OCI-LY7 (cell line): ENCODE measurements at places on chromosomes 11 and 22.

- DNase-seq = no peak
These were observed 56.2 kb downstream of the MICAL3 start for GRCh38 chr22:17968126-17968525.

DNA sequence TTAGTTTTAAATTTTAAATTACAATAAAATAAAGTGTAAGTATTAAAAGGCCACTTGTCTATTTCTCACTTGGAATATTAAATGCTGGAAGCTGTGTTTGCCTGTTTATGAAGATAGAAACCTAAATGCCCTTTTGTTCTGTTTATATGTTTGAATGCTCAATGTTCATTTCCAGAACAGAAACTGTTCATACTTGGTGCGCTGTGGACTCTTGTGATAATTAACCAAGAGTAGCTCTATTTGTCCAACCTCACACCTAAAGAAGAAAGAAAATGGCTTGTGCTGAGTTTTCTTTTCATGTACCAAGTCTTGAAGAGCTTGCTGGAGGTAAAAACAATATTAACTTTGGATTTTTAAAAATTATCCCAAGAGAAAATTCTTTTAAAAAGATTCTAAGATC is 5.7 kb downstream of the C11orf54 start:
- no peak for DNase-seq

GRCh38 chr11:79544361-79544760 is 103.5 kb upstream of the TENM4 start:
- no peak for DNase-seq

DNA sequence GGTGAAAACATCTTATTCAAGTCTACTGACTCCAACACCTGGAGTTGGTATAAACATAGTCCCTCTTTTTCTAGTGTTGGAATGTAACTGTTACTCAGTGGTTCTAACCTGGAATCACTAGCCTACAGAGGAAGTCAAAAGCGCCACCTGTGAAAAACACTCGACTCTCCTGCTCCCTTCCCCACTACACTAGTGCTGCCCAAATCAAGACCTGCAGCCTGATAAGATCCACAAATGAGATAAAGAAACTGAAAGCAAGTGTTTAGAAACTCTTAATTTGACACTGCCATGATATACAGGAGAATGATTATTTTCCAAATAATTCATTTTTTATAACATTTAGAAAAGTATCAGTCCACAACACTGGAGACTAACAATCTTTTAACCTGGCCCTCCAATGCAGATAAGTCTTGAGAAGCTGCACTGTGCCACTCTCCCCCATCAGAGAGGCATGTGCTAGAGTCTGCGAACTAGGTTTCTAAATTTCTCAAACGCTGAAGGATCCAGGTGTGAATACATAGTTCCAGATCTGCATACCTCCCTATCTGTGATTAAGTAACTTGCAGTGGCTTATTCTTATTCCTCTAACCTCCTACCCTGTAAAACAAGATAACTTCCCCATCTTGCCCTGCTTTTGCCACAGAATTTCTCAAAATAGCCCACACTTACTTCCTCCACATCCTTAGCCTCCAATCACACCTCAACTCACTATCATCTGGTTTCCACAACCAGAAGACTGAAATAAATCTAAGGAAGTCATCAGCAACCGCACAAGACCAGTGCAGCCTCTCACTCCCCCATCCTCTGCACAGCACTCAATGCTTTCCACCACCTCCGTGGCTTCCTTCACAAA is 88.1 kb downstream of the RRAS2 start:
- DNase-seq = no peak

DNA sequence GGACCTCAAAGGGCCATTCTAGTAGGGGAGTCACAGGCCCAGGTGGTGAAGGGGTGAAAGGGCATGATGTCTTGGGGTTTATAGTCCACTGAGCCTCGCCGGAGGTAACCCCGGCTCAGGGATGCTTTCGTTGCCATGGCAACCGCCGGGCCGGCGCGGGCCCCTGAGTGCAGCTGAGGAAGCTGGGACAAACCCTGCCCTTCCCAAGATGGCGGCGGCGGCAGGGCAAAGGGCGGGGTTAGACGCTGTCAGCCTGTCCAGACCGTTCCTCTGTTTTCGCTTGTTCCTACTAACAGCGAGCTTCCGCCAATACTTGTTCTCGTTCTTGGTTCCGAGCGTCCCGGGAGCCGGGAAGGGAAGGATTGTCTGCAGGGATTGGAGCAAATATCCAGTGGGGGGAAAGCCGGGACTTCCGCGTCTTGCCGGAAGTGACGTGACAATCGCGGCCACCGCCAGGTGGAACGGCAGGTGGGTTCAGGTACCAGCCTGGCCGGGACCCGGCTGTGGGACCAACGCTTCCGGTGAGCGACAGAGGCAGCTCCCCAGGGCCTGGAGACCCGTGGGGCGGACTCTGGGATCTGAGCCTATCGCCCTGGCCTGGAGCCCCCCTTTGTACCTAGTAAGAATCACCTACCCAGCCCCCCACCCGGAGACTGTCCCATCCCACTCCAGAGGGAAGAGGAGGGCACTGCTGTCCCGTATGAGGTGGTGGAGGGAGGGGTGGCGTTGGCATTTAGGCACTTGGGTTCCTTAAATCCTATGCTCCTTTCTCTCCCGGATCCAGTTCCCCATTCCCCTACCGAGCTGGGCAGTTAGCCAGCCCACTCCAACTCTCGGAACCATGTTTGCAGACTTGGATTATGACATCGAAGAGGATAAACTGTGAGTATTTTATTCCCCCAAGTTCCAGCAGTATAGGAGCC is at the start of gene PICK1:
Gene PICK1, plus strand, starts transcription at position 436 of the 923 bp plus-strand sequence. Its CDS starts 406 bp downstream, at position 842.
- DNase-seq = peak; percentile 85

GRCh38 chr11:73651661-73652045 is 5.3 kb downstream of the PLEKHB1 start:
- no peak for DNase-seq

- no peak for DNase-seq
These were observed 1.1 kb upstream of the NECTIN1 start for GRCh38 chr11:119729951-119730613.

GRCh38 chr22:49754696-49755630 is 72.7 kb downstream of the BRD1 start:
- no peak for DNase-seq

DNA sequence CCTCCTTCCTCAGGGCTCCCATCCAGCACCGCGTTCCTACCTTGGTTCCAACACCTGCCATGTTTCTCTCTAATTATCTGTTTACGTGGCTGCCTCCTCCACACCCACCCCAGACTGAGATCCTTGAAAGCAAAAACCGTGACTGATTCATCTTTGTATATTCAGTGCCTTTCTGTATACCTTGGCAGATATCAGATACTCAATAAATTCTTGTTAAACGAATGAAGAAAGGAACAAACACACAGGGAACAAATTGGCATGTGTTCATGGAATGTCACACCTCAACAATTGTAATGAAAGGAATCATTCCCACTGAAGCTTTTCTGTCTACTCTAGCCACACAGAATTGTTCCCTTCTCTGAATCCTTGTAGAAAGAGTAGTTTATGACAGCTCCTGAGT is 20.4 kb upstream of the LRRC55 start:
- no peak for DNase-seq

- peak; percentile 73 for DNase-seq
These were observed 1.6 kb downstream of the MCAM start for GRCh38 chr11:119315131-119316015.

DNA sequence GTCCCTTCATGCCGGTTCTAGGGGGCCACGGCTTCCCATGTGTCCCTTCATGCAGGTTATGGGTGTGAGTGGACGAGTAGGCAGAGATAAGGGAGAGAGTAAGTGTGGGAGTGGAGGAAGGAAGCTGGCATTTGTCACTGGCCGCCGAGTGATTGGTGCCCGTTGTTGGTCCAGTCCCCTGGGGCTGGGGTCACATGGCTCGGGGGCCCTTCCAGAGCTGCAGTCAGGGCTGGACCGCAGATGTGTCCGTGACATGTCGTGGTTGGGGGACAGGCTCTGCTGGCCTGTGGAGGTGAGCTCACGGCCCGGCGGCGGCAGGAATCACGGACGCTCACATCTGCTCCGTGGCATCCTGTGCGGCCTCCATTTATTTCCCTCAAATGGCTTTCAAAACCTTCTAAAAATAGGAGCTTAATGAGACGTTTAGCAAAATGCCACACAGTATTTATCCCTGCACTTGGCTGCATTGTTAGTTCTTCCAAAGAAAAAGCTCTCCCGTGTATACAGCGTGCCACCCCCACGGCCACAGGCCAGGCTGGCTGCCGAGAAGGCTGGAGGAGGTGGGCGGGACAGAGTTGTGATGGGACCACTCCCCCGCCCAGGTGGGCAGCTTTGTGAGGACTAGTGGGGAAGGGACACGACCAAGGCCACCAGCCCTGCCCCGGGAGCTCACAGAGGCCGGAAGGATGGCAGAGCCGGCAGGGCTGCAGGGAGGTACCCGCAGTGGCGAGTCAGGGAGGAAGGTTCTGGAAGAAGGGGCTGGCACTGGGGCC is 386.7 kb downstream of the TBC1D22A start:
- no peak for DNase-seq

DNA sequence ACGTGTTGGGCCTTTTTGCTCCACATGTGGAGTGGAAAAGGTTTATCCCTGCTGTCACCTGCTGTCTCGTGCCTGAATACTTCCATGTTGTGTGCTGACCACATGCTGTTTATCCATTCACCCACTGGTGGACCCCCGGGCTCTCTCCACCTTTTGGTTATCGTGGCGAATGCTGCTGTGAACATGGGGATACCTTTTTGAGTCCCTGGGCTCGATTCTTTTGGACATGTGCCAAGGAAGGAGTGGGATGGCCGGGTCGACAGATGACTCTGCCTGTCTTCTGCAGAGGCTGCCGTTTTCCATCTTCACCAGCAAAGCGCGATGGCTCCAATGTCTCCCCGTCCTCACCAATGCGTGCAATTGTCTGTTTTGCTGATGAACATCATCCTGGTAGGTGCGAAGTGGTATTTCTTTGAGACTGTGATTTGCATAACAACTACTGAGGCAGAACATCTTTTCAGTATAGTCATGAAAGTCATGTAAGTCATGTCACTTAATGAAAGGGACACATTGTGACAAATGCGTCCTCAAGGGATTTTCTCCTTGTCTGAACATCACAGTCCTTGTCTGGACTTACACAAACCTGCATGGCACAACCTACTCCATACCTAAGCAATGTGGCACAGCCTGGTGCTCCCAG is 758.7 kb downstream of the BRD1 start:
- DNase-seq = no peak

- DNase-seq = no peak
These were observed at the start of gene EMID1 for GRCh38 chr22:29205594-29206371. TSS of gene EMID1 (plus strand) at chr22:29205896. CDS start at chr22:29206039, 143 bp downstream.

GRCh38 chr11:71474771-71475483 is 21.9 kb downstream of the NADSYN1 start:
- no peak for DNase-seq

DNA sequence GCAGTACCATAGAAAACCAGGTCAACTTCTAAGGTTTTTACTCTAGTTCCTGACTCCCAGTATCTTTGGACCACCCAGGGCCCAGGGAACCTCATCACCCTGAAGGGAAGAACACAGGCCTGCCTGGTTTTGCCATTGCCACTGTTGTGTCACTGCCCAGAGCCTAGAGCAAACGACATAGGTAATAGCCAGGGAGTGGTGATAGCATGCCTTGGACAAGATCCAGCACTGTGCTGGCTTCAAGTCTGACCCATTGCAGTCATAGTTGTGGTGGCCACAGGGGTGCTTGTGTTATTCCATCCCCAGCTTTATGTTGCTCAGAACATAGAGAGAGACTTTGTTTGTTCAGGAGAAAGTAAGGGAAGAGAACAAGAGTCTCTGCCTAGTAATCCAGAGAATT is 2310.2 kb downstream of the LRRC4C start:
- no peak for DNase-seq

GRCh38 chr11:116473790-116474346 is 298.9 kb downstream of the BUD13 start:
- no peak for DNase-seq

- no peak for DNase-seq
These were observed 309.5 kb downstream of the CTTN start for GRCh38 chr11:70707821-70708220.

DNA sequence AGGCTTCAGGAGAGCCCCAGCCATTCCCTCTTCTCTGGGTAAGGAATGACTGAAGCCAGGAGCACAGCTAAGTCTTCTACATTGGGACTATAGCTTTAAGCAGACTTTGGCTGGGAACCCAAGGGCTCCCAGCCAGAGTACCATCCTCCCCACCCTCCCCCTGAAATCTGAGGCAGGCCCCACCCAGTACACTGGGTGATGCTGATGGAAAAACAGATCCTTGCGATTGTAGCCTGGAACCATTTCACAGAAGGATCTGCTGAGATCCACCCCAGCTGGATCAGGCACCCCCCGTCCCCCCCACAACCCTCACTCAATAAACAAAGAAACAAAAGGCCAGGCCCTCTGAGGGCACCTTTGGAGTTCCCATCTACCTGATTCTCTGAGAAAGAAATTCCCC is 39.8 kb downstream of the IL18BP start:
- no peak for DNase-seq

GRCh38 chr11:76620489-76620888 is 50.1 kb downstream of the LRRC32 start:
- no peak for DNase-seq

DNA sequence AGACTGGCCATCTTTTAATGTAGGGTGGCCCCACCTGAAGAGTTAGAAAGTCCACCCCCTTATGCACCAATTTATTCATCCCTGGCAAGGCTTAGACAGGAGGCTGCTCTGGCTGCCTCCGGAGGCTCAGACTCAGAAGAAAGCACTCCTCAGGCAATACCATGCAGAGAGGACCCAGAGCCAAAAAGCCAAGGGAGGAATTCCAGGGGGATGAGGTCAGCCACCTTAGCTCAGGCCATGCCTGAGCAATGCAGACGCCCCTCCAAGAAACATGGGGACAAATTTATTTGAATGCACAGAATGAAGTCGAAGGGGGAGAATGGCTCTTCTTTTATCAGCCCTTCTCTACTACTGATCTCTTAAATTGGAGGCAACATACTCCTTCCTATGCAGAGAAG is 39.7 kb upstream of the GLYAT start:
- DNase-seq = no peak

- DNase-seq = no peak
These were observed 8.0 kb upstream of the DSCAML1 start for GRCh38 chr11:117805045-117805444.

DNA sequence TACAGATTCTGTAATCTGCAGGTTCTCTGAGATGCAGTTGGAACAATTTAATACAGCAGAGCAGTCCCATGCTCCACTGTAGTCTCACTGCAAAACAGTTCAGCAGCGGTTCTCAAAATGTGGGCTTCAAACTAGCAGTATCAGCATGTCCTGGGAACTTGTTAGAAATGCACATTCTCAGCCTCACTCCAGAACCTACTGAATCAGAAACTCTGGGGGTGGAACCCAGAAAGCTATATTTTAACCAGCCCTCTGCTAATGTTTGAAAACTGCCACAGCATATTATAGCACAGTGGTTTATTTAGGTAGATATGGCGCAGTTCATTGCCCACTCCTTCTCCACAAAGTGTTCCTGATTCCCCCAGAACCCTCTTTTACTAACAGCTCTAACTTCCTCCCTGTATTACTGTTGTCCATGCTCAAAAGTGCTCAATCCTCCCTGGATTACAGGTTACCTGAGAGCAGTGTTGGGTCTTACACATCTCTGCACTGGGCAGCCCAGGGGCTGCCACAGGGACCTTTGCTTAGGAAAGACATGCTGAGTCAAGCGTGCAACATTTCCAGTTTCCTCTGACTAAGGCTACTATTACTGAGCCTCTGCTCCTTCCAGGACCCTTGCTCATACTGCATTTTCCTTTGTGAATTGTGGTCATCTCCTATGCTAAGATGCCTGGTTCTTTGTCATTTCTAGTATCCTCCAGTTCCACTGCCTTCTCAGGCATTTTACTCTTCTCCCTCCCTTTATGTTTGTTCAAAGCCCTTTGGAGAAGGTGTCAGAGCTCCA is 7.7 kb upstream of the DGAT2 start:
- DNase-seq = no peak

GRCh38 chr11:86491027-86491426 is 116.3 kb downstream of the CCDC81 start:
- no peak for DNase-seq

- no peak for DNase-seq
These were observed 24.2 kb upstream of the MUC5B start for GRCh38 chr11:1198561-1199240.
